ENCODE measurements at places on chromosomes 7 and 10. TPM values are rescaled to one million over a fixed set of nuclear protein-coding genes. Genes with fewer than 3 reads are reported as not detected.

DNA sequence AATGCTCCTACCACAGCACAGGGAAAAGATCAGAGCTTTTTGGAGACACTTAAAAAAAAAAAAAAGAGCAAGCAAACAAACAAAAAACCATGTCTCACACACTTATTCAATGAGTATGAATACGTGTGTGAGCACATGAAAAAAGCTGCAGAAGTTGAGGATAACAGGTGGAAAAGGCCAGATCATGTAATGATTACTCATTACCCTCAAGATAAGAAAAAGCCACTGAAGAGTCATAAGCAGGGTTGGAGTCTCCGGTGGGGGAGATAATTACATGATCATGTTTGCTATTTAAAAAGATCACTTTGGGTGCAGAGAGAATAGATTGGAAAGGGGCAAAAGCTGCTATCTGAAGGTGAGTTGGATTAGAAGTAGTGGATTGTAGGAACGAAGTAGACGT is 77.0 kb downstream of the POU6F2 start:
- DNase-seq: no peak

DNA sequence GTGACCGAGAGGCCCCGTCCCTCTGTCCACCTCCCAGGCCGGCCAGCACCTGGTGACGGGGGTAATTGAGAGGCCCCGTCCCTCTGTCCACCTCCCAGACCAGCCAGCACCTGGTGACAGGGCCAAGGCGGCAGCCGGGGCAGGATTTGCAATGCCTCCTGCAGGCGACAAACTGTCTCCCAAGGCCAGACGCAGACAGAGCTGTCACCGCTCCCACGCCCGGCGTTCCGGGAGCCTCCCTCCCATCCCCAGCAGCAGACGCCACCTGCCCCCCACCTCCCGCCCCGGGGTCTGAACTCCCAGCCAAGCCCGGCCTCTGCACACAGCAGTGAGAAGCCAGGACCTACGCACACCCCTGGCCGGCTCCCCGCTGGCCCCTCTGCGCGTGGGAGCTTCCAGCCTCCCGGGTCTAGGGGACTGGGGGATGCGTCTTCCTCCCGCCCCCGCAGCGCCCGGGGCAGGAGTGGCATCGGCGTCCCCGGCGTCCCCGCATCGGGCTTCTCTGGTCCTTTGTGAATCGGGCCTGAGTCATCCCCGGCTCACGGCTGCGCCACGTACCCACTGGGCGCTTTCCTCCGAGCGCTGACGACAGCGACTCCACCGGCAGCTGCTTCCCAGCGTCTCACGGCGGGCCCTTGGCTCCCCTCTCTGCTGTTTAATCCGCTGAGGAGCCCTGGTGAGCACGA is 95.1 kb upstream of the DIP2C start:
- peak; percentile 16 for DNase-seq

- DNase-seq: no peak
These were observed 16.5 kb upstream of the PLAU start for GRCh38 chr10:73894245-73894971.

GRCh38 chr7:85114342-85114741 is 72.5 kb downstream of the SEMA3D start:
- no peak for DNase-seq

- DNase-seq: no peak
These were observed 21.8 kb upstream of the LRRC4 start for GRCh38 chr7:128053023-128053422.

GRCh38 chr10:99788598-99789256 is 6.3 kb downstream of the ABCC2 start:
- DNase-seq: no peak

- DNase-seq: no peak
These were observed 19.4 kb downstream of the HIPK2 start for GRCh38 chr7:139758388-139758787.

- DNase-seq: no peak
These were observed 6.5 kb upstream of the PGAM2 start for GRCh38 chr7:44071726-44072363.

DNA sequence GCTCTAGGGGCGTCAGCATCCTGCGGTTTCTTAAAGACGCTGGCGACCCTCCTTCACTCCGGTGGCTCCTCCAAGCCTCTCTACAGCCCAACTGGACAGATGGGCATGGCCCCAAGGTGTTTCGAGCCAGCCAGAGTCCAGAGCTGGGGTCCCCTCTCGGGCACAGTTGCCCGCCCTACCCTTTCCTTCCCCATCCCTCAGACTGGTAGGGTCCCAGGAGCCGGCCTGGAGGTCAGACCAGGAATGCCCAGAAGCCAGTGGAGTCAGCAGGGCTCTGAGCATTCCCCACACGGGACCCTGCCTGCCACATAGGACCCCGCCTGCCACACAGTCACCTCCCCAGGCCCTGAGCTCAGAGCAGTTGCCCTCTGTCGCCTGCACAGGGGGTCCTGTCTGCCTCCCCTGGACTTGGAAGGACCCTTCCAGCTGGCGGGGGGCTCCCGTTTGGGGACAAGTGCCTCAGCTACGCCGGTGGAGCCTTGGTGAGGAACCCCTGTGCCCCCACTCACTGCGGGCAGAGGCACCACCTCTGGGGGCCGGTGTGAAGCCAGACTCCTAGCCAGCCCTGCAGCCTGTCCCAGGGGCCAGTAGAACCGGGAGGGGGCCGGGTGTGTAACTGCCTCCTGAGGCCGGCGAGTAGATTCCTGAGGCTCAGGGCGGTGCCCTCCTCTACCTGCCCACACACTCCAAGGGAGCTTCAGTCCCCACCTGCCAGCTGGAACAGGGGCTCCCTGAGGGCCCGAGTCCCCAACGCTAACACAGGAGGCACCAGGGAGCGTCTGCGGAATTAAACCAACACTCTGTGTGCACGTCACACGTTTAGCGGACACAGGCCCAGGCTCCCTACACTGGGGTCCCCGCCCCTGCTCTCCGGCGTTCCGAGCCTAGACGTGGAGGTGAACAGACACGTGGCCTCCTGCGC is 19.4 kb upstream of the PDGFA start:
- no peak for DNase-seq

DNA sequence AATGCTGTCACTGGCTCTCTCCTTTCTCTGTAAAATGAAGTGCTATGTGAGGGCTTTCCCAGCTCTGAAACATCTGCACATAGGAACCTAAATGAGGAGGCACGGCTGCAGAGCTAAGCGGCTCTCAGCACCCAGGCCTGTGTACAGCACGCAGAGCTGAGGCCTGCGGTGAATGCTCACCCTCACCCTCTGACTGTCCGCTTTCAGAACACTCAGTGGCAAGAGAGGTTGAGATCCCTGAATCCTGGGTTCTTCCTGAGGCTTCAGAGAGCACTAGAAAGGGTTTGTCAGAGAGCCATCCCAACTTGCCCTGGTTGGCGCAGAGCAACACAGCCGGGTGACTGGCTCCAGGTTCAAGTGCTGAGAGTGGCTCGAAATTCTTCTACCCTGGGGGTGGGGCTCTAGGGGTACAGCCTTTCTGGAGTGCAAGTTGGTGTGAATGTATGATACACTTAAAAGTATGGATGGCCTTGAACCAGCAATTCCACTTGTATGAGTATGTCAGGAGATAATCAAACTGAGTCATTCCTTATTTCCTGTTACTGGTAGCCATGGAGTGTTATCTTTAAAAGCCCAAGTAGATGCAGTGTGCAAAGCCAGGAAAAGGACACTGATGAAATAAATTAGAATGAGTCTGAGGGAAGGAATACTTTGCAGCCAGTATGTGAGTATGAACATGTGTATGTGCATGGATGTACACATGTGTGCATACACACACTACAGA is 1.7 kb upstream of the CCDC201 start:
- no peak for DNase-seq

DNA sequence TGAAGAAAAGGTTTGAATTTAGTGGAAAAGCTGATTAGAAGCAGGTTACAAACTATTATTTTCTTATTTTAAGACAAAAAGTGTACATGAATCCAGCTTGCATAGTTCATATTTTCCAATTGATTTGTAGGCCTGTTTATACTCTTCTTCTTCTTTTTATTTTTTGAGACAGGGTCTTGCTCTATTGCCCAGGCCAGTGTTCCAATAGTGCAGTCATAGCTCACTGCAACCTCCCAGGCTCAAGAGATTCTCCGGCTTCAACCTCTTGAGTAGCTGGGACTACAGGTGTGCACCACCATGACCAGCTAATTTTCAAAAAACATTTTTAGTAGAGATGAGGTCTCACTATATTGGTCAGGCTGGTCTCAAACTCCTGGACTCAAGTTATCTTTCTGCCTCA is 45.0 kb downstream of the ARL4A start:
- DNase-seq: no peak

- DNase-seq: no peak
These were observed 160.7 kb upstream of the PCBD1 start for GRCh38 chr10:71048971-71049615.

GRCh38 chr7:111540199-111540815 is 22.0 kb downstream of the IMMP2L start:
- DNase-seq: no peak

- no peak for DNase-seq
These were observed 65.8 kb downstream of the PIP4K2A start for GRCh38 chr10:22648547-22648961.

GRCh38 chr7:128827971-128828711 is 2.1 kb upstream of the FLNC start:
- no peak for DNase-seq

DNA sequence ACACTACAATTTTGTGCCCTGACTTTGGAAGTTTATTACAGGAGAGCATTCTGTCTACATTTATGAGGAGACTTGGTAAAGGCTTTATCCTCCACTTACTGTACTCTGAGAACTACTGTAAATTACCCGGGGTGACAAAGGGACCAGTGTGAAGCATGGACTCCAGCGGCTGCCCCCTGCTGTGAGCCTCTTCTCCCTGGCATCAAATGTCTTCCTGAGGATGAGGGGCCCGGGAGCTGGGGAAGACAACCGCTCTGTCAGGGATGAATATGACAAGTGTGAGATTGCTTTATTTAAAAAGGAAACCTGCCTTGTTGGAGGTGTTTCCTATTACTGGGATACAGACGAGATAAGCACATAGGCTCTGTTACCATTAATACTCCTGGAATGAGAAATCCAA is 714.8 kb downstream of the CCSER2 start:
- no peak for DNase-seq

- no peak for DNase-seq
These were observed 33.9 kb upstream of the EEPD1 start for GRCh38 chr7:36119005-36119706.

DNA sequence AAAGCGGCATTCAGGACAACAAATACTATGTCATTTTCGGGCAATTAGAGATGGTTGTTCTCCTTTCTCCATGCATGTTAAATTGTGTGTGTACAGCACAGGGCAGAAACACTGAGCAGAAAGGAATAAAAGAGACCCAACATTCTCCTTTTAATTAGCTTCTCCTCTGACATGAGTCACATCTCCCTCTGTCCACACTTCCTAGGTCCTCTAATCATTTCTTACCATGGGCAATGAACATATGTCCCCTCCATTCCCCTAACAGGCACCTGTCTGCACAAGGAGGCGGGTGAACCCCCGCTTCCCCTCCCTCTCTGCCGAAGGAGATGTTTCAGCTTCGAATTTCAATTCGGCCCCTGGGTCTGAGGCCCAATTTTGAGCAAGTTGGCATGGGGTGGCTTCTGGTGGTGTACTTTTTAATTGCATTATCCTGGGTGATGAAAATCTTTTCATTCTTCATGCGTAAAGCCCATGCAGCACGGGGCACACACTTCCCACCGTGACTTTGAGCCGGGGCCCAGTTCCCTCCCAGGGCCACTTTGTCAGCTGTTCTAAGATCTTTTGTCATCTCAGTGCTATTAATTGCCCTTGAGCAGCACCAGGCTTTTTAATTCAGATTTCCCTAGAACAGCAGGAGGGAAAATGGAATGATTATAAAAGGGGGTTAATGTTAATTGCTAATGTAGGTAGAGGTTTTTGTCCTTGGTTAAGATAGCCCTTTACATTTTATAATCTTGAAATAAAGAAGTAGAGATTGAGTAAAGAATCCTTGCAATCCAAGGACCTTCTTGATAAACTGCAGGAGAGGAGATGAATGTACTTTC is 219.5 kb upstream of the NRP1 start:
- DNase-seq: no peak

ZNF503 gene
- total RNA-seq: not detected

SPDYE2B gene
- total RNA-seq: not detected

GRID1 gene
- total RNA-seq: not detected

TMEM184A gene
- not detected for total RNA-seq

CELF2 gene
- total RNA-seq: 78.9 TPM

CCSER2 gene
- total RNA-seq: 57.1 TPM

PDCD4 gene
- total RNA-seq: 143 TPM

SEM1 gene
- 32.3 TPM for total RNA-seq

OR2A5 gene
- not detected for total RNA-seq

UTF1 gene
- not detected for total RNA-seq
